Upper lobe of right lung (tissue), 1 donor: ENCODE measurements at places on chromosomes 5 and 9. TPM values are rescaled to one million over a fixed set of nuclear protein-coding genes. Genes with fewer than 3 reads are reported as not detected.

The FAXDC2 gene
- 79.0 TPM for total RNA-seq

The TSLP gene
- total RNA-seq = 1.7 TPM

The SPATA31A3 gene
- total RNA-seq = not detected

The CRAT gene
- total RNA-seq = 22.8 TPM

The FAM221B gene
- total RNA-seq = not detected

The ANKRD18A gene
- total RNA-seq = 1.0 TPM

The INSL6 gene
- total RNA-seq = not detected

GRCh38 chr9:129849901-129850300, 14.6 kb downstream of the USP20 start:
- DNase-seq = no peak

GRCh38 chr5:160339406-160340130, 27.2 kb upstream of the CCNJL start:
- no peak for DNase-seq

GRCh38 chr9:122252796-122253195, 11.8 kb downstream of the RBM18 start:
- no peak for DNase-seq

DNA sequence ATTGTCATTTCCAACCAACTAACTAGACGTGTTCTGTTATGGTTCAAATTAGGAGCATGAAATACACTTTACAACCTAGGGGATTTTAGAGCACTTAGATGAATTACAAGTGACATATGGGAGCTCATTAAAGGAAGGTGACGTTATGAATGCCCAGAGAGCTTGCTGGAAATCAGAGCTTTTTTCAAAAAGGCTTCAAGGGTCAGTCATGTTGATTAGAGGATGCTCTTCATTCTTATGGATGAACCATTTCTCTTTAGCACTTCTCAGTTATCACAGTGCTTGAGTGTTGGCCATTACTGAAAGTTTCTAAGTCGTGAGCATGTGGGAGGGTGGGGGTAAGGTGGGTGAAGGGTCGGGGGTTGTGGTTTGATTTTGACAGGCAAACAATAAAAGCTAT, 1245.5 kb upstream of the DMAC1 start:
- no peak for DNase-seq

GRCh38 chr5:26495437-26495836, 542.9 kb downstream of the CDH9 start:
- DNase-seq = no peak

- DNase-seq = peak; percentile 67
Measured at GRCh38 chr9:76610011-76610352, 151.0 kb downstream of the GCNT1 start.
